A549 treated with GW870086 at 1 μM for 4 hours (cell line): ENCODE measurements at places on chromosomes 7 and 10. TPM values are rescaled to one million over a fixed set of nuclear protein-coding genes. Genes with fewer than 3 reads are reported as not detected.

The OLAH gene
- 0.39 to 0.59 TPM (median 0.43 TPM) in 5 replicates for total RNA-seq

The STAG3 gene
- 0.21 to 0.72 TPM (median 0.21 TPM) in 3 of 5 replicates, not detected in the others for total RNA-seq

The MSS51 gene
- total RNA-seq, result 0.23 to 0.44 TPM (median 0.39 TPM) in 5 replicates

The CHST3 gene
- total RNA-seq, result 39.3 to 51.6 TPM (median 50.0 TPM) in 5 replicates

The CCL26 gene
- total RNA-seq, result 7.1 to 12.1 TPM (median 8.5 TPM) in 5 replicates

The CNTNAP2 gene
- 0.02 to 0.09 TPM in 2 of 5 replicates, not detected in the others for total RNA-seq

The CTAGE8 gene
- total RNA-seq, result not detected in 5 replicates

The PPP1R3C gene
- total RNA-seq, result 16.0 to 20.6 TPM (median 17.1 TPM) in 5 replicates

The ADCY1 gene
- total RNA-seq, result 1.7 to 2.4 TPM (median 2.0 TPM) in 5 replicates

The H2BK1 gene
- total RNA-seq, result not detected in 5 replicates

The CPN1 gene
- total RNA-seq, result 0.08 to 0.42 TPM (median 0.20 TPM) in 5 replicates

The KCNIP2 gene
- 0.79 to 0.95 TPM (median 0.81 TPM) in 4 of 5 replicates, not detected in the other for total RNA-seq

The SNCG gene
- 10.0 to 15.0 TPM (median 13.9 TPM) in 5 replicates for total RNA-seq
